ENCODE measurements at places on chromosomes 13 and 19. TPM values are rescaled to one million over a fixed set of nuclear protein-coding genes. Genes with fewer than 3 reads are reported as not detected.

The UBE2L5 gene
- total RNA-seq: not detected

The ADAMTSL5 gene
- total RNA-seq: 1.3 TPM

The ZSCAN4 gene
- total RNA-seq: not detected

The BRME1 gene
- total RNA-seq: not detected

GRCh38 chr19:53915000-53915399, 5.9 kb downstream of the CACNG7 start:
- ATAC-seq: no peak

- ATAC-seq: peak; percentile 79
Observed at GRCh38 chr13:21435687-21436151, 23.4 kb downstream of the ZDHHC20 start.

GRCh38 chr13:98415326-98416070, 161.4 kb downstream of the STK24 start:
- no peak for ATAC-seq

GRCh38 chr13:31441800-31442510, 242.2 kb downstream of the B3GLCT start:
- peak; percentile 61 for ATAC-seq

DNA sequence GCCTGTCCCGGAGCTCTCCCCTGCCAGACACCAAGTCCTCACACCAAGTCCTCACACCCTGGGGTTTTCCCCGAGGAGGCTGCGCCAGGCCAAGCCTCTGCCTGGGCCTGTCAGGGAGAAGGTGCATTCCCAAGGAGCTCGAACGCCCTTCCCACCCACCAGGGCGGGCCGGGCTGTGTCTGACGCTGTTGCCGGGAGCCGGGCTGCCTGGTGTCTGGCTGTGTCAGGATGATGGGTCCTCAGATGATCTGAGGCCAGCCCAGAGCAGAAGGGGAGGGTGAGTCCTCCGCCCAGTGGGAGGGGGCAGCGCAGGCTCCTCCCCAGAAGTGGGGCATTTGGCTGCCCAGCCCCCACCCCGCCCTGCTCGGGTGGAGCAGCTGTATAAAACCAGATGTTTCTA, 2.3 kb upstream of the HAS1 start:
- peak; percentile 88 for ATAC-seq

- ATAC-seq: no peak
Observed at GRCh38 chr13:78608252-78608687, 4.9 kb upstream of the POU4F1 start.

DNA sequence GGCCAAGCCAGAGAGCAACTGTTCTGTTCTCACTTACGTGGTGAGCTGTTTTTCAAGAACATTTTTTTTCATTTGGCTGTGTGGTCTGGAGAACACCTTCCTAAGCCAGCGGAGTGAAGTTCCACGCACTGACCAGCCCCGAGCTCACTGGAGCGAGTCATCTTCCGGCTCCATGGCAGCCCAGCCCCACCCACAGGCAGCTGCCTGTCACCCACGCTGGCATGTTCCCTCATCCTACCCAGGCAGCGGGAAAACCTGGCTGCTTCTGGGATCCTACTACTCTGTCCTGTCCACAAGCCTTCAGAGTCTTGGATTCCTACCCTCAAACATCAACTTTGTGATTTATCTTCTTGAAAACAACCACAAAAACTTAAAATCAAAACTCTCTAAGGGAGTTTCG, 76.2 kb downstream of the GGACT start:
- ATAC-seq: no peak

- no peak for ATAC-seq
Observed at GRCh38 chr13:100439247-100439970, 149.2 kb downstream of the GGACT start.

DNA sequence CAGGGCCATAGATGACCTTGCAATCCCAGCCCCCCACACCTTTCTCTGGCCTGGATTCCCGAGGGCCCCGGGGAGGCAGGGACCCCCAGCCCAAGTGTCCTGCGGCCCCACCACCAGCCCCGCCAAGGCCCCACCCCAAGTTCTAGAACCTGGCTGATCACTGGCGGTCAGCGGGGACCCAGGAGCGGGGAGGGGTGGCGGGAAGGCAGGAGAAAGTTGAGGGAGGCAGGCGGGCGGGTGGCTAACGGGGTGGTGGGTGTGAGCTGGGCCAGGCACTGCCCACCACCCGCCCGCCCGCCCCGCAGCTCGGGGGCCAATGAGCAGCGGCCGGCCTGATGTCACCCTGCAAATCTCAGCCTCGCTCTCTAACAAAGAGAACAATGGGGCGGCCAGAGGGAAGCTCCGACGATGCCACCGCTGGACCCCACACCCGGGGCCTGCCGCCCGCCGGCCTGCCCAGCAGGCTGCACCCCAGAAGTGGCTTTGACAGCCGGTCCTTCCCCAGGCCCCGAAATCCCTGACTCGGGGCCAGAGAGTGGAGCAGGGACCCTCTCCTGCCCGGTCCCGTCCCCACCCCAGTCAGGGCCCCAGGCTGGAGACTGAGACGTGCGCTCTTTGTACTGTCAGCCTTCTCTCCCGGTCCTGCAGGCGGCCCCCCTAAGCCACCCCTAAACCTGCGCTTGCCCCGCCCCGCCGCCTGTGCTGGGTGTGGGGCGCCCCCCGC, 1.6 kb downstream of the MEX3D start:
- peak; percentile 77 for ATAC-seq

GRCh38 chr19:49954933-49955332, 6.0 kb downstream of the SIGLEC11 start:
- ATAC-seq: no peak

GRCh38 chr19:10554760-10555609, 10.8 kb downstream of the KRI1 start:
- ATAC-seq: no peak

DNA sequence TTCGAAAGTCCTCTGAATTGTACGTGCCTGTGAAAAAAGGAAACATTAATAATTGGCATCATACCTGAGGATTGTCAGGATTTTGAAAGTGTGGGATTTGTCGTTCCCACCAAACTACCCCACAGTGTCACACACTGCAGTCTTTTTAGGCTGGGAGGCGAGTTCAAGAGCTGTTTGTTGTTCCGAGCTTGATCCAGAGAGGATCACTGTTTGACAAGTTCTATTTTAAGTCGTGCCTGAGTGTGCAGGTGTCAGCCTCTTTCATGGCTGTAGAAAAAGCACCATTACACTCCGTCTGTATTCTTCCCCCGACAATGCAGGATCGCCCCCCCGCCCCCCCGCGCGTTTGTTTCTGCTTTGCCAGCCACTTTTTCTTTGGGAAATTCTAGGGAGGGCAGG, 635 bp upstream of the NBEA start:
- ATAC-seq: peak; percentile 14

- ATAC-seq: no peak
Observed at GRCh38 chr13:66014771-66015170, 1215.4 kb downstream of the PCDH9 start.

DNA sequence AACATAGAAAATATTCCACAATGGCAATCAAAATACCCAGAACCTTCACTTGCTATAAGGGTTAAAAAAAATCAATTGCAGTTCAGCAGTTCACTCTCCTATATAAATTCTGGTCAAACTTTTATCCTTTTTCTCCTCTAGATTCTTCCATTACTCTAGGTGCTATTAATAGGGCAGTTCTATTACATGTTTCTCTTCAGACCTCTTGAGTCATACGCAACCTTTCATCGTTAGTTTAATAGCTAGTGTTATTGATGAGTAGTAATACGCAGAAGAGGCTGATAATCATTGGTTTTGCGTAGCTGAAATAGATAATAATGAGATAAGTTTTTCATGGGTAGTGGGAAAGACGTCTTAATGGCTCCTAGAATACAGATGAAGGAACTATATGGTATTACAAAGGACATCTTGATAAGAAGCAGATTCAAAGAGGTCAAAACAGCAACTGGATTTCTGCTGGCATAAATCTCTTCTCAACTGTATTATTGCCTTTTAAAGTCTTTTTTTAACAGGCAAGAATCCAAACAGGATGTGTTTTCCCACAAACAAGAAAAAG, 118.3 kb upstream of the STARD13 start:
- no peak for ATAC-seq

- ATAC-seq: no peak
Observed at GRCh38 chr13:103443604-103444003, 377.4 kb upstream of the SLC10A2 start.

DNA sequence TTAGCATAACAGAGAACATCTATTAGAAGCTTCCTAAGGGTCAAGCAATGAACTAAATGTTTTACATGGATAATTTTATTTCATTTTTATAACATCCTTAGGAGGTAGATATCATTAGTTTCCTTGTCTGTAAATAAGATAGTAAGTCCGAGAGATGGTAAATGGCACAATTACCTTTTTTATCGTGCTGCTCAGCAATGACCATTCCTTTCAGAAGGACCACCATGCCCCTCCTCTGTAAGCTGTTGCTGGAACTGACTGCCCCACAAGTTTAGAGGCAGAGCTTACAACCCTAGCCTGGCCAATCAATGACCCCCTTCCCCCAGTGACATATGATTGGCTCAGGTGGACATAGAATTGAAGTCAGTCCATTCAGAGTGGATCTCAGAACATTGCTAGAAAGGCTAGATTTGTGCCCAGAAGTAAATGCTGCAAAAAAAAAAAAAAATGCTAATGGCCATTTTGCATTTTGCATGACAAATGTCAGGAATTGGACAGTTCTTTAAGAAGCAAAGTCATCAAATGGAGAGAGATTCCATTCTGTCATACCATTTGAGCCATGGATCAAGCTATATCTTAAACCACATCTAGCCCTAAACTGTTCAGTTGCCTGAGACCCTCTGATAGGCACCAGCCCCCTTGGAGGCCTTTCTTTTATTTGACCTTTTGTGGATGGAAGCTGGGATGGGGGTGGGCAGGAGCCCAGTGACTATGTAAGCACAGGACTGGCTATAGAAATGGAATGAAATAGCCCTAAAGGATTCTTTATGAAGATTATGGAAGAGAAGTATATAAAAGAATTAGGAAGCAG, 668.3 kb downstream of the UQCRFS1 start:
- no peak for ATAC-seq

DNA sequence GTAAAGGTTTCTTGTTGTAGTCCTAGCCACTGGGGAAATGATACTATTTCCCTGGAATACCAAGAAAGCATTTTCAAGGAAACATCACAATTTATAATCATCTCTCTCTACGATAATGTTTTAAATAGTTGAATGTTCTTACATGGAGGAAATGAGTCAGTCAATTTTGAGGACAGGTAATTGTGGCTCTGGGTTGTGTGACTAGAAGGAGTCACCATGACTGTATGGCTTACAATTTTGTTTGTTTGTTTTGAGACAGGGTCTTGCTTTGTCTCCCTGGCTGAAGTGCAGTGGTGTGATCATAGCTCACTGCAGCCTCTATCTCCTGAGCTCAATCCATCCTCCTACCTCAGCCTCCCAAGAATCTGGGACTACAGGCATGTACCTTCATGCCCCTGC, 47.4 kb downstream of the COG3 start:
- ATAC-seq: no peak

DNA sequence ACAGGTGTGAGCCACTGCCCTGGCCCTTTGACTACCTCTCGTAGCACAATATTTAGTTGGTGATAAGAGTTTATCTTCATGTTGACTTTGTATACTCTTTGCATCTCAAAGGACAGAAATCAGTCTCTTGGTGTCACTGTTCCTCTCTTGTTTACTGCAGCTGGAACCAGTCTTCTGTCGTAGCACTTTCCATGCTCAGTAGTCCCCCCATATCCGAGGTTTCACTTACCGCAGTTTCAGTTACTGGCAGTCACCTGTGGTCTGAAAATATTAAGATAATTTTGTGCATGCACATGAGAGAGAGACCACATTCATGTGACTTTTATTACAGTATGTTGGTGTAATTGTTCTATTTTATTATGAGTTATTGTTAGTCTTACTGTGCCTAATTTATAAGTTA, 49.1 kb downstream of the WASF3 start:
- ATAC-seq: no peak

- ATAC-seq: no peak
Observed at GRCh38 chr19:37332839-37333238, 38.1 kb upstream of the ZNF527 start.

GRCh38 chr19:33804021-33804799, 7.5 kb downstream of the KCTD15 start:
- peak; percentile 90 for ATAC-seq

- no peak for ATAC-seq
Observed at GRCh38 chr13:112112534-112113276, 45.8 kb downstream of the SOX1 start.

DNA sequence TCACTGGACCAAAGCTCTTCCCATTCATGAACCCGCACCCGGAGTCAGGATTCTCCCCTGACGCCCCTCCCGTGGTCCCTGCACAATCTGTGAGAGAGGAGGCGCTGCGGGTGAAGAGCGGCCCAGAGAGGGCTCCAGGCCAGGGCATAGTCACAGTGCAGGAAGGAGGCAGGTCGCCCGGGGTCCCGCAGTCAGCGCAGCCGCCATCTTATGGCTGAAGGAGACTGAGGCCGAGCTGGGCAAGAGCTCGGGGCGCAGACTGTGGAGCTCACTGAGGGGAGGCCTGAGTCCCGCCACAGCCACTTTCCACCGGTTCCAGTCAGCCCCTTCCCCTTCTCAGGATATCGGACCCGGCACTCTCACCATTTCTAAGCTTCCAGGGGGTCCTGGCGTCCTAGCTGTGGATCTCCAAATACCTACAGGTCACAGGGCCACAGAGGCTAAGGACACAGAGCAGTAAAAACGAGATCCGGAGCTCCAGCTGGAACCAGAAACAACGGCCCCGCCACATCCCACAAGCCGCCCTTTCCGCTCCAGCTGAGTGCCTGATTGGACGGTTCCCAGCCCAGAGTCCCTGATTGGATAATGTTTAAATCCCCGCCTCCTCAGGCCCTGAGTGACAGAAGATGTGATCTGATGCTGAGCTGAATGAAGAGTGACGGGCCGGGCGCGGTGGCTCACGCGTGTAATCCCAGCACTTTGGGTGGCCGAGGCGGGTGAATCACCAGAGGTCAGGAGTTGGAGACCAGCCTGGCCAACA, at the start of gene ZNF99:
Gene ZNF99 (minus strand): TSS at position 501 of the 760 bp plus-strand sequence. CDS start 135 bp downstream, at position 366.
- peak; percentile 72 for ATAC-seq

Data from gastroesophageal sphincter (tissue), 4 donors.